ENCODE measurements at places on chromosomes 3 and 15.

- no peak for DNase-seq
Measured at GRCh38 chr3:100103558-100104441, 10.5 kb downstream of the FILIP1L start.

DNA sequence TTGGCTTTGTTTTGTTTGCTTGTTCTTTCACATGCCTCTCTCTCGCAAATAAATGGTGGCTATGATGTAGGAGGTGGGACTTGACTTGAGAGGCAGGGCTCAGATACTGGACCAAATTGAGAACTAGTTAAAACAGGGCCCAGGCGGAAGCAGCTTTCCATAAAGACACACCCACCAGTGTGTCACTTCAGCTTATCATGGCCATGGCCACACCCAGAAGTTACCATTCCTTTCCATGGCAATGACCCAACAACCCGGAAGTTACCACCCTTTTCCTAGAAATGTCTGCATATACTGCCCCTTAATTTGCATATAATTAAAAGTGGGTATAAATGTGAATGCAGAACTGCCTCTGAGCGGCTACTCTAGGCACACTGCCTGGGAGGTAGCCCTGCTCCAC is 62.6 kb upstream of the CNTN4 start:
- no peak for DNase-seq

- DNase-seq: no peak
Measured at GRCh38 chr3:175478301-175478700, 619.2 kb downstream of the NAALADL2 start.

GRCh38 chr15:90942354-90943120 is 7.5 kb downstream of the UNC45A start:
- DNase-seq: no peak

DNA sequence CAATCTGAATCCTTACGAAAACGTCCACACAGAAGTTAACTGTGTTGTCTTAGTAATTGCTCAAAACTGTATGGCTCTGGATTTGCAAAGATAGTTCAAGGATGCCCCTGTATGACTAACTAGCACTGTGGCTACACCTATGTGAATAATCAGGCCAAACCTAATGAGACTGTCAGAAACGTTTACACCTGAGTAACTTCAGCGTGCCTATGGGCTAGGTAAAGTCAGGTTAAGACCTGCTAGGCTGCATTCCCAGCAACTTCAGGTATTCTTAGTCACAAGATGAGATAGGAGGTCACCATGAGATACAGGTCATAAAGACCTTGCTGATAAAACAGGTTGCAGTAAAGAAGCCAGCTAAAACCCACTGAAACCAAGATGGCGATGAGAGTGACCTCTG is 87.8 kb upstream of the PLXND1 start:
- DNase-seq: no peak

- DNase-seq: no peak
Measured at GRCh38 chr3:31922962-31923361, 58.1 kb downstream of the OSBPL10 start.

- no peak for DNase-seq
Measured at GRCh38 chr15:47397655-47398054, 319.6 kb upstream of the SEMA6D start.

DNA sequence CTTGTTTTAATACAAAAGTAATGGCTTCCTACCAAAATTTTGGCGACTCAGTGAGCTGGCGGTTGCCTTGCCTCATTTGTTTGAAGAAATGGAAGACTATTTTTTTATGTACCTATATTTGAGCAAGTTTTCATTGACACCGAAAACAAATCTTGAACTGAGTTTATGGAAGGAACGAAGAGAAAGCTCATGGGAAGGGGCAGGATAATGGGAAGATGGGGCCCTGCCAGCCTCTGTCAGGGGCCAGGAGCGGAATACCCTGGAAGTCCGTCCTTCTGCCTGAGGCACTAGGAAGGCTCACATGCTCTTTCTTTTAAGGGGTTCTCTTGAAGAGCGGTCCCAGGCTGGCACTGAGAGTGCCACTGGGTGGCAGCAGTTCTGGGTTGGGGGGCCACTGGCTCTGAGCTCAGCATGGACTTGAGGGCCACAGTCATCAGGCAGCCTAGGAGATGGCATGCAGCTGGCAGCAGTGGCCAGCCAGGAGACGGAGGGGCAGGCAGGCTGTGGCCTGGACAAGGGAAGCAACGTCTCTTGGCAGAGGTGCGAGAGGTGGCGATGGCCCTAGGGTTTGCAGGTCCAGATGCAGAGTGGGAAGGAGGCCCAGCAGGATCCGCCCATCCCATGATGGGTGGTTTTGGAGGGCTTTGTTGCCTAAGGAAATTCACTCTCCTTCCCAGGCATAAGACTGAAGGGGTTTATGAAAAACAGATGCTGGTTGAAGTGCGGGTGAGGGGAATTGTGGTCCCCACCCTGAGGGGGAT is 41.6 kb downstream of the ISG20 start:
- DNase-seq: no peak

DNA sequence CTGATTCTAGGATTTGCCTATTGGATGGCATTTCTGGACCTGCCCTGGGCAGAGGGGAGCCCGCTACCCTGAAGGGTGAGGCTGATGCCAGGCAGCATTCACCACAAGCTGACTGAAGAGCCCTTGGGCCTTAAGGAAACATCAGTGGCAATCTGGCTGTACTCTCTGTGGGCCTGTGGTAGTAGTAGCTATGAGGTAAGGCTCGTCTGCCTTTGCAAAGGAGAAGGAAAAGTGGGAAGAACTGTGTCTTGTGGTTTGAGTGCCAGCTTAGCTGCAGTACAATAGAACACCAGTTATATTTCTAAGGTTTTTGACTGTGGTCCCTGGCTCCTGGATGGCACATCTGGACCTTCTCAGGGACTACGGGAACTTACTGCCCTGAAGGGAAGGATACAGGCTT is 51.5 kb downstream of the SPTSSB start:
- DNase-seq: no peak

DNA sequence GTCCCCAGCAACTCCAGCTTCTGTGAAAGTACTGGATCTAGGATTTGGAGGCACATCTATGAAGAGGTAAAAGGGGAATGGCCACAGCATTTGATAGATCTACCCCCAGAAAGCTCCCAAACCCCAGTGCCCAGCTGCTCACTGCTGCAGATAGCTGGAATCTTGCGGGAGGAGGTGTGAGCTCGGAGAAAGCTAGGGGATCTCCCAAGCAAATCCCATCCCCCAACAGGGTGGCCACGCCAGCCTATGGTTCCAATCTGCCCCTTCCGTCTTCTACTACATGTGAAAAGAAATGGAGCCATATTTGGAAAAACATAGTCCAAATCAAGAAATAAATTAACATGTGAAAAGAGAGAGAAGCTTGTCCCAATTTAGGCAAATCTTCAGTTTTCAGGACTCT is 42.0 kb downstream of the SEMA5B start:
- DNase-seq: no peak
